ENCODE measurements at places on chromosomes 6 and 20.

DNA sequence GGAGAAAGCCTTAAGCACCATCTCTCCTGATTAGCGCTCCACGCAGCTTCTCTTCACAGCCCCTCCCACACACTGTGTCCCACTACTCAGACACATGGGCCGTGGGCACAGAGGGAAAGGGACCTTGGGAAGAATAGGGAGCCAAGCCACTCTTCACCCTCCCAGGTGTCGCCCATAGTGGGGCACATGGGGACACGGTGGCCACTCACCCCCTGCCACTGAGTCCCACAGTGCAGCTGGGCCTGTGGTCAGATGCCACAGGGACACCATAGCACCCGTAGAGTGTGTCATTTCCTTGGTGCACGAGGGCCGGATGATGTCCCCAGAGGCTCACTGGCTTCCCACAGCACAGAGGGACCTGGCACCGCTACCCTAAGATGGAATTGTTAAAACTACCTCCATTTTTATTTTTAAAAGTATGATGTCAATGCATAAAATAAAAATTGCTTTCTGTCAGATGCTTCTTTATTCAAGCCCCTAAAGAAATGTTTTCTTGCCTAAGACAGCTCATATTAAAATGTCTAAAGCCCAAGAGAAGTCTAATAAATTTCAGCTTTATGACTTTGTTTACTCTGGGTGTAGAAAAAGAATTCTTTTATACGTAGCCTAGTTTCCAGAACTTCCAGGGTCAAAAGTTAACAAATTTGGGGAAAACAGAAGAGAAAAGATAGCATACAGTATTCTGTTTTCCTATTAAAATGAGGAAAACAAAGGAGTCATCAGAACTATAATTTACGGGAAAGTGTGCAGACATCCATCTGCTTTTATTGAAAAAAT, 191.0 kb upstream of the SNX9 start:
- DNase-seq = no peak

DNA sequence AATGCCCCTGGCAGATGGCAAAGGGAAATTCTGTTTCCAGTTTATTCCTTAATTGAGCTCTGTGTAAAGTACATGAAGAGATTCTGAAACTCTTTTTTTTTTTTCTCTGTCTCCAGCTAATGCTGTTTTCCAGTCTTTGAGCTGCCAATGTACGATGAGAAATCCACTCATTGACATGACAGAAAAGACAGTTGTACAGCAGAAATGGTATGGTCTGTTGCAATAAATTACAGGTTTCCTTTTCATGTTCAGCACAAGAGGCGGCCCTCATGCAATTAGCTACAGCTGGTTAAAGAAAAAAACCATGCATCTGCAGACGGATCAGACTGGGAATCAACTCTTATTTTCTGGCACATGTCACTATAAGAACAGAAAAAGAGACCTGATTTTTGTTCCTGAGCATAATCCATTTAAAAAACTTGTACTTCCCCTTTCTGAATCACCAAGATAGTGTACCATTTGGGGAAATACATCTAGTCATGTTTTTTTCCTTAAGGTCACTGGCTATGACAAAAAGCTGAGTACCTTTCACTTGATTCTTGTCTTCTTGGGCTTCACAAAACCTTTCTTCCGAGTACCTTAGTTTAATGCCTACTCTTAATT, 289.8 kb upstream of the PREP start:
- no peak for DNase-seq

GRCh38 chr6:4413073-4413472, 277.7 kb upstream of the ECI2 start:
- no peak for DNase-seq

- DNase-seq = no peak
Observed at GRCh38 chr6:136550330-136551071, at the start of gene MAP7. MAP7 (minus strand) TSS chr6:136550422; CDS start chr6:136550408, 14 bp downstream.

DNA sequence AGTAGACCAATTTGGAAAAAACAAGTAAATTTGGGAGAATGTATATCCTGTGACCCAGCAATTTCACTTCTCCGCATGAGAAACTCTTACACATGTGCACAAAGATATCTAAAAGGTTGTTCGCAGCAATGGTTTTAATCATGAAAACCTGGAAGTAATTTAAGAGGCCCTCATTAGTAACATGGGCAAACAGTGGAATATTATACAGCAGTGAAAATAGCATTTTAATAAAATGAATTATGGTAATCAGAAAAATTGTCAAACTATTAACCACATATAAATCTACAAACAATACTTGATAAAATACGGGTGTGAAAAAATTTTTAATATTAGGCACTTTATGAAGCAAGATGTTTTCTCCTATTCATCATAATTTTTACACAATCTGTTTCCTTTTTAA, 74.2 kb downstream of the KCNQ5 start:
- no peak for DNase-seq
